A549 treated with RU486 at 1 μM for 4 hours (cell line): ENCODE measurements at places on chromosomes 1 and 21. TPM values are rescaled to one million over a fixed set of nuclear protein-coding genes. Genes with fewer than 3 reads are reported as not detected.

DIRAS3 gene
- total RNA-seq: 0.86 to 1.4 TPM (median 1.3 TPM) in 5 replicates

OR2T33 gene
- not detected in 5 replicates for total RNA-seq

RAB42 gene
- 1.9 to 2.3 TPM (median 2.2 TPM) in 5 replicates for total RNA-seq

S100A2 gene
- total RNA-seq: 17.0 to 31.3 TPM (median 24.8 TPM) in 5 replicates

EFNA1 gene
- total RNA-seq: 34.4 to 48.7 TPM (median 37.8 TPM) in 5 replicates

KCNH1 gene
- total RNA-seq: 1.6 to 3.4 TPM (median 2.8 TPM) in 5 replicates

KCNE1 gene
- total RNA-seq: not detected in 5 replicates

SGIP1 gene
- total RNA-seq: not detected in 5 replicates
